ENCODE measurements at places on chromosomes 12 and 14. TPM values are rescaled to one million over a fixed set of nuclear protein-coding genes. Genes with fewer than 3 reads are reported as not detected.

GRCh38 chr14:34489324-34489723, 27.3 kb upstream of the SPTSSA start:
- DNase-seq = no peak

Gene RAD9B
- polyA plus RNA-seq = 0.17 TPM

Gene OR6C2
- polyA plus RNA-seq = not detected

DNA sequence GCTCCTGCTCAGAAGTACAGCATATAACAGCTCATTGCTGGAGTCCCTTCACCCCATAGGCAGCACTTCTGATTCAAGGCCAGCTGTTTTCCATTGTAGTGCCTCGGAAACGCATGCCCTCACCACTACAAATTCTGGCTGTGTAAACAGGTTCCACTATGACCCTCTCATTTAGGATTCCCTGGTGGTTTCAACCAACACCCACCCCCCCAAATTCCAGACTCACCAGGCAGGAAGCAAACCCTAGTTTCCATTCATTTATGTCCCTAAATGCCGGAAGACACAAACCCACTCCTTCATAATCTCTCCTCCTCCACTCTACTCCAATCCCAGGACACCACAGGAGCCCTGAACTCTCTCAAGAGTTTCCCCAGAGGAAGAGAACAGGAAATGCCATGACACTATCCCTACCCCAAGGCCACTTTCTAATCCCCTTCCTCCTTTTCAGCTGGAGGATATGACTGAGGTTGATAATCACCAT, 75.9 kb upstream of the TMPO start:
- peak; percentile 19 for DNase-seq

Gene FGF6
- polyA plus RNA-seq = not detected

Gene OR10AD1
- polyA plus RNA-seq = not detected

DNA sequence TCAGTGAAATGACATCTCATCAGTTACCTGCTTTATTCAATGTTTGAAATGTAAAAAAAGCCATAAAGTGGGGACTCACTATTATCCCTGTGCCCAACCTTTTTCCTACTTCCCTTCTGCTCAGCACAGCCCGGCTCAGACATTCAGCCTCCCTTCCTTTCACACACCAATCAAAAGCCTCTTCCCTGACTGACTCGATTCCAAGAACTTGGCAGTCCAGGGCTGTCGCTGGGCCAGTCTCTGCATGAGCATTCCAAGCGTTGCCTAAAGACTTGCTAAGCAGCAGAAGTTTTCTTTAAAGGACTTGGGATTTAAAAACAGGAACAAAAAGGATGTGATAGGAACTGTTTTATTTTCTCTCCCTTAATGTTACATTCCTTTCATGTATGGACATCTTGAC, 22.7 kb downstream of the ITPR2 start:
- DNase-seq = no peak

Gene OR6C70
- polyA plus RNA-seq = not detected

DNA sequence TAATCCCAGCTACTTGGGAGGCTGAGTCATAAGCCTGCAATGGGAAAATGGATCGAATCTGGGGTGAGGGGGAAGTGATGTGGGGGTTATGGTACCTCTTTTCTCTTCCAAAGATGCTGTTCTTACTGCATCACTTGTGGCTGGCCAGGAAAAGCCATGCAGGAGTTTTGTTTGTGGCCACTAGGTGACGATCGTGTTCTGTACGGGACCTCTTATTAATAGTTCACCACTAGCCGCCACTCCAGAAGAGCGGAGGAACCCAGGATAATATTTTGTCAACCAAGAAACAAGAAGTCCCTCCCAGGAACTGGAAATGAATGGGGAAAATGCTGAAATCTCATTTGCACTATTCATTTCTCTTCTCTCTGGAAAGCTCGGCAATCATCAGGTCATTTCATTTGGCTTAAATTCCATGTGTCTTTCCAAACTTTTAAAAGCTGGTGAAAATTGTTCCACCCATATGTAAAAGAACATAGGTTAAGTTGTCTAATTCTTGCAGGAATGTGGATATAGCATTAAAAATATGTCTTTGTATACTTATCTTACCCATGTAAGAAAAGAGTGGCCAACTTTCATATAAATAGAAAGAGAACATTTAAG, 8.9 kb downstream of the GPR65 start:
- DNase-seq = peak; percentile 83

Gene CABP1
- polyA plus RNA-seq = 24.1 TPM

- no peak for DNase-seq
Observed at GRCh38 chr14:83611906-83612390, 1918.0 kb upstream of the FLRT2 start.
